Endothelial cell of umbilical vein (primary cell): ENCODE measurements at places on chromosomes 5 and 9. TPM values are rescaled to one million over a fixed set of nuclear protein-coding genes. Genes with fewer than 3 reads are reported as not detected.

- DNase-seq: no peak
Observed at GRCh38 chr5:125244531-125244930, 498.1 kb upstream of the ZNF608 start.

GRCh38 chr5:171871711-171872110 lies 86.1 kb downstream of the SMIM23 start:
- DNase-seq: no peak

GRCh38 chr9:81237565-81238231 lies 451.6 kb downstream of the TLE1 start:
- no peak for DNase-seq

The ZBTB6 gene
- 1.0 and 1.6 TPM in 2 replicates for polyA plus RNA-seq

The ANKRD34B gene
- polyA plus RNA-seq: not detected in 2 replicates

The CD14 gene
- polyA plus RNA-seq: 3.7 and 5.1 TPM in 2 replicates
